ENCODE measurements at places on chromosomes 3 and 15.

DNA sequence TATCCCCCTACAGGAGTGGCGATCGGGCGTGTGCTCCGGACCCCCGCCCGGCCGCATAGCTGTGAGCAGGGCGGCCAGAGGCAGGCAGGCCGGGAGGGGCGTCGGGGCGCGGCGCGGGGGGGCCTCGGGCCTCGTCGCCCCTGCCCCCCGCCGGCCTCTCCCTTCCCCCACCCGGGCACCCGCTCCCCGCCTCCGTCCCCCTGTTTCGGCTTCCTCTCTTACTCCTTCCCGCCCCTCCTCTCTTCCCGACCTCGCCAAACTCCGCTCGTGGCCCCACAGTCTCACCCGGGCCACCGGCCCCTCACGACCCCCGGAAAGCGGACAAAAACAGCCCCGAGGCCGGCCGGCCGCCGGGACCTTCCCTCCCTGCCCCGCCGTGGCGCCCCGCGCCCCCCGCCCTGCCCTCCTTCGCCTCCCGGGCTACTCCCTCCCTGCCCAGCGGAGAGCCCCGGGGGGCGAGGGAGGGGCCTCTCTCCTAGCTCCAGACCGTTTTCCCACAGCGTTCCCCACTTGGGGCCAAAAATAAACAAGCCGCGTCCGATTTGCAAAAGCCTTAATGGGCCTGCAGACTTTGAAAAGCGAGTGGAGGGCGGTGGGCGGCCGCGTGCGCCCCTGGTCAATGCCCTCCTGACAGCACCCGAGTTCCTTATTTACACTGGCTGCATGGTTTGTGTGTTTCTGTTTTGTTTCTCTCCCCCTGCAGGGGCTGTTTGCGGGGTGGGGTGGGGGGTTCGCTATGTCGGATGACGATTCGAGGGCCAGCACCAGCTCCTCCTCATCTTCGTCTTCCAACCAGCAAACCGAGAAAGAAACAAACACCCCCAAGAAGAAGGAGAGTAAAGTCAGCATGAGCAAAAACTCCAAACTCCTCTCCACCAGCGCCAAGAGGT, 1.0 kb downstream of the UBE2E1 start:
- DNase-seq = peak; percentile 50

- DNase-seq = no peak
These were observed 111.0 kb upstream of the RAP2B start for GRCh38 chr3:153050978-153051377.

DNA sequence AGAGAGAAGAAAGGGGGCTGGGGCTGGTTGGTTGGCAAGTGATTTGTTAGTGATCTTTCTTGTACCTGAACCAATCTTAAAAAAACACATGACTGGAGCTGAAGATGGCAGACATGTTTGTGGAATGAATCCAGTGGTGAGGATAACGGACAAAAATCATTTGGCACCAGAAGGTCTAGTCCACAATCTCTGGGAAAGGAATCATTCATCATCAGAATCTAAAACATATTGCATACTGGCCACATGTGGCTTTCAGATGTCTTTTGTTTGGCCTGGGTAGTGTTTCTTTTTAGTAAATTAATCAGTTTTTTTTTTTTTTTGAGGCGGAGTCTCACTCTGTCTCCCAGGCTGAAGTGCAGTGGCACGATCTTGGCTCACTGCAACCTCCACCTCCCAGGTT, 5.0 kb downstream of the NEK11 start:
- no peak for DNase-seq

GRCh38 chr3:9224490-9224889, 25.0 kb downstream of the SRGAP3 start:
- no peak for DNase-seq

GRCh38 chr15:37289109-37289765, 188.9 kb upstream of the MEIS2 start:
- no peak for DNase-seq

- no peak for DNase-seq
These were observed 6.7 kb downstream of the FAM162A start for GRCh38 chr3:122390665-122391064.

DNA sequence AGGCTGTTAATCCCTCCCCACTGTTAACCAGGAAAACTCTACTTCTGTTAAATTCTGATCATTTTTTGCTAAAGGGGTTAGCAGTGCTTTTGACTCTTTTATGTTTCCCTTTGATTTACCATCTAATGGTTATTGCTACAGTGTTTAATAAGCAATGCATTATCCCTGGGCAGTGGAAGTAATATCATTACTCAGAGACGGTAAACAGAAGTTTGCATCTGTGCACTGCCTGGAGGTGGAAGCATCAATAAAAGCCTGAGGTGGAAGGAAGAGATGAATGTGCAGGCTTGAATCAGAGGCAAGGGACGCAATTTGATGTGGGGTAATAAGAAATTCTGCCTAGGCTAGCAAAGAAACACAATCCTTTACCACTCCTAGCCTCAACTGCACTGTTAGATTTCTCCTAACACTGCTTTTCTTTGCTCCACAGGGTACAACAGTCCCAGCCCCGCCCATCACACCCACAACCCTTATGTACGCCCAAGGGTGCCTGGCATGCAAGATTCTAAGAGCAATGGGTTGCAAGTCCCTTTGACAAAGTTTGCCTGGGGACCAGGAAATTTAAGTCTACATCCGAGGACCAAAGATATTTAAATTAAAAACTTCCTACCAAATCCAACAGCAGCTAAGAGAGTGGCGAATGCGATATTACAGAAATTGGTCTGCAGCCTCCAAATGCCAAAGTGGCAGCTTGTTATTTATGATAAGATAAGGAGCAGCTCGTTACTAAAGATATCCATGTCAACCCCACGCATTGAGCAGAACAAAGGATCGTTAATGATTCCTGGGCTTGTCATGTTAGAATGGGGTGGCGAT, 261.4 kb downstream of the FHIT start:
- no peak for DNase-seq

DNA sequence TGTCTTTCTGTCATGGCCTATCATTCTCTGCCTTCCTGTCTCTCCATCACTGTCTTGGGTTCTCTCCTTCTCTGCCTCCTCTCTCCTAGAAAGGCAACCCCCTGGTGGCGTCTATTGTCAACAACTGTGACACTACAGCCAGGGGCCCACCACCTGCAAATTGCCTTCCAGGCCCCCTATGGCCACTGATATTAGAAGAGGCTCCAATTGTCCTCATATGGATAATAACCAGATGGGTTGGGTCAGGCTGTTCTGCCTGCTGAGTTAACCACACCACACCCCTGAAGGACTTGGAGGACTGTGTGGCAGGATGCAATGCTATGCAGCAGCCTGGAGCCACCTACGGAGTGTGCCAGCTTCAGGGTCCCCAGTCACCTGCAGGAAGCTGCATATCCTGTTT, 665.0 kb downstream of the NTRK3 start:
- no peak for DNase-seq

- DNase-seq = peak; percentile 64
These were observed 90.7 kb downstream of the IGF2BP2 start for GRCh38 chr3:185733980-185734724.

Data from suppressor macrophage (primary cell).